ENCODE measurements at places on chromosomes 1 and 21.

DNA sequence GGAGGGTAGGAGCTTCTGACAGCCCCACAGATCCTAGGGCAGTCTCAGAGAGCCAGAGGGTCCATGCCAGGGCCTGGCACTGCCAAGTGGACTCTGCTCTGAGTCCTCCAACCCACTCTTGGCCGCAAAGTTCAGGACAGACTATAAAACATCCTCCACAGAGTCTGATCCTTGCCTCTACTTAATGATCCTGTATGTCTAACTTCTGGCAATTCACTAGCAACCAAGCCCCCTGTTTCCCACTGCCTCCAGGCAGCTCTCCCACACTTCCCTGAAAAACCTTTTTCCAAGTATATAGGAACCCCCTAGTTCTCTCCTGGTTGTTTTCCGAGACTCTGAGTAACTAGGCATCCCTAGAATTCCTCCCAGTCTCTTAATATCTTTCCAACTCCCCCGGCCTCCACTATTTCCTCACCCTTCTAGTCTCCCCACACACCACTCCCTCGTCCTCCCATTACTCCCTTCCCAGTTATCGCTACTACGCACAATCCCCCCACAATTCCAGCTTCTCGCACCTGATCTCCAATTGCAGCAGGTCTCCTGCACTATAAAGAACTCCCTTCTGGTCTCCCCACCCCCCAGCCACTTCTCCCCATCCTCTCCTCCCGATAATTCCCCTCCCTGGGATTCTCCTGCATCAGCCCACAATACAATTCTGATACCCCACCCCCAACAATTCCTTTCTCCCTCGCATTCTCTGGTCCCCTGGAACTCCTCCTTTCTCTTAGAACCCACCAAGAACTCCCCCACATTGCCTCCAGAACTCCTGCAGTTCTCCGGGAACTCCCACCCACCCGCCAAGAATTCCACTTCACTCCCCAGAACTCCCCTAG lies 574 bp downstream of the IGSF9 start:
- H3K36me3 ChIP-seq = peaks cover 2% of the 10 kb centered on the region
- peak overlapping the region; percentile 71 for H3K4me3 ChIP-seq
- DNase-seq = no peak
- no peak overlapping the region for H3K27ac ChIP-seq
- peaks cover 20% of the 10 kb centered on the region for H3K27me3 ChIP-seq

DNA sequence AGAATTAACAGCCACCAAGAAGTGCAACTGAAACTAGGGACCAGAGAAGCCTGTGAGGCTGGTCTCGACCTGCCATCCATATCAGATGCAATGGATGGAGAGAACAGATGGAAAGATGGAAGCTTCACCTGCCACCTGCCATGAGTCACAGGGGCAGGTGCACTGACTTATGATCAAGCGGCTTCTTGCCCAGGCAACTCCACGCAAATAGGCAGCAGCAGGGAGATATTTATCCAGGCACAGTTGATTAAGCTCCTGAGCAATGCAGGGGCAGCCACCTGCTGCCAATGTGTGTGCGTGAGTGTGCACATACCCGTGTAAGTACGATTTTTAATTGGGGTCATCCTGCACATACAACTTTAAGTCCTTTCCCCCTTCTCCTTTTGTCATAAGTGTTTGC lies 174.2 kb downstream of the PTPRU start:
- DNase-seq = no peak
- no peak overlapping the region for H3K4me3 ChIP-seq
- no peak overlapping the region for H3K27ac ChIP-seq
- H3K27me3 ChIP-seq = peaks cover 5% of the 10 kb centered on the region
- no peaks in the 10 kb centered on the region for H3K4me1 ChIP-seq

DNA sequence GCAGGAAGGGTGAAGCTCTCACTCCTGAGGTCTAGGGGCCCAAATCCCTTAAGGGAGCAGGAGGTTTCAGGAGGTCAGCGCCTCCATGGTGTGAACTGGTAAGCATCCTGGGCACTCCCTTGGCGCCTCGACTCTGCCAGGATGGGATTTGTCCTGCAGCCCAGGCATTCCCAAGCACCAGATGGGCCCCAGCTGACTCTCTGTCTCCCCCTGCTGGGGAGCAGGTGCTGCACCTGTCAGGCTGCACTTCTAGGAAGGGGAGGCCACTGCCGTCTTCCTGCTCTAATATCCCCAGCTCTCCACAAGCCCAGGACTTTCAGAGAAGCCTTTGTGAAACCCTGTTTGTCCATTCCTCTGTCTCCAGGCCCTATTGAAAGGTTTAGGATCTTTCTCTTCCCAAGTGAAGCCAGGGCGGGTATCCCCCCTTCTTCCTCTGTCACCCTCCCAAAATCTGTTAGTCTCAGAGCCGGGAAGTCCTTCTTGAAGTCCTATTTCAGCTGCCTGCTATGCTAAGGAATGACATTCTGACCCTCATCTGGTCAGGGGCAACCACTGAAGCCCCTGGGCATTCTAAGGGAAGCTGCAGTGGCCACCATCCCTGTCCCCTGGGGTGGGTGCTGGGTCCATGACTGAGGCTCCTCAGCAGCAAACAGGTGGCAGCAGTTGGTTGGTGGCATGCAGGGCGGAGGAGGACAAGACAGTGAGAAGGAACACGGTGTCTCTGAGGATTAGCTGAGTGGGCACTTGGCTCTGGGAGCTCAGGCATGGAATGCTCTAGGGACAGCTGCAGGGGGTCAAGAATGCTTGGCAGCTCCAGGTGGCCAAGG lies 3.2 kb downstream of the MYBPH start:
- peaks cover 9% of the 10 kb centered on the region for H3K27me3 ChIP-seq
- peak; percentile 44 for DNase-seq
- no peak overlapping the region for H3K27ac ChIP-seq
- H3K36me3 ChIP-seq = no peaks in the 10 kb centered on the region

DNA sequence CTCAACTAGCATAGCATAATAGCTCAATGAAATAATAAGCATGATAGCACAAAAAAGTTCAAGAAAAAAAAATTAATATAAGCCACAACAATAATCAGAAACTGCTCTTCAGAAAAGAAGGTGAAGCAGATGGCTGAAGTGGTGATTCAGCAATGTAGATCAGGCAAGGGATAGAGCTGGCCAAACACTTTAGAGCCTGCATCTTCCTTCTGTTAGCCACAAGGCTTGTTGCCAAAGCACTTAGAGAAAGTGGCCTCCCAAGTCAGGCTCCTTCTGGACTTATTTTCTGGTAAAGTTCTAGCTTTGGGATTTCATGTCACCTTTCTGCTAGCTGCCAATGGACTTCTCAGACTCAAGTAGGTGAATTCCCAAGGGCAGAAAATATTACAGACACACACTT lies 60.3 kb upstream of the C1orf87 start:
- no peaks in the 10 kb centered on the region for H3K36me3 ChIP-seq
- H3K27ac ChIP-seq = no peak overlapping the region
- no peak overlapping the region for H3K4me3 ChIP-seq
- DNase-seq = no peak
- H3K27me3 ChIP-seq = no peaks in the 10 kb centered on the region

- DNase-seq = no peak
- H3K27me3 ChIP-seq = peaks cover 21% of the 10 kb centered on the region
- no peak overlapping the region for H3K27ac ChIP-seq
- no peaks in the 10 kb centered on the region for H3K36me3 ChIP-seq
These were observed 121.8 kb upstream of the ERRFI1 start for GRCh38 chr1:8147956-8148355.

GRCh38 chr1:245276445-245276844 lies 121.7 kb downstream of the KIF26B start:
- peaks cover 20% of the 10 kb centered on the region for H3K27me3 ChIP-seq
- no peak overlapping the region for H3K27ac ChIP-seq
- H3K4me1 ChIP-seq = no peaks in the 10 kb centered on the region
- no peaks in the 10 kb centered on the region for H3K36me3 ChIP-seq
- no peak for DNase-seq

- H3K36me3 ChIP-seq = peaks cover 4% of the 10 kb centered on the region
These were observed 5.4 kb upstream of the KNCN start for GRCh38 chr1:46556822-46557221.

DNA sequence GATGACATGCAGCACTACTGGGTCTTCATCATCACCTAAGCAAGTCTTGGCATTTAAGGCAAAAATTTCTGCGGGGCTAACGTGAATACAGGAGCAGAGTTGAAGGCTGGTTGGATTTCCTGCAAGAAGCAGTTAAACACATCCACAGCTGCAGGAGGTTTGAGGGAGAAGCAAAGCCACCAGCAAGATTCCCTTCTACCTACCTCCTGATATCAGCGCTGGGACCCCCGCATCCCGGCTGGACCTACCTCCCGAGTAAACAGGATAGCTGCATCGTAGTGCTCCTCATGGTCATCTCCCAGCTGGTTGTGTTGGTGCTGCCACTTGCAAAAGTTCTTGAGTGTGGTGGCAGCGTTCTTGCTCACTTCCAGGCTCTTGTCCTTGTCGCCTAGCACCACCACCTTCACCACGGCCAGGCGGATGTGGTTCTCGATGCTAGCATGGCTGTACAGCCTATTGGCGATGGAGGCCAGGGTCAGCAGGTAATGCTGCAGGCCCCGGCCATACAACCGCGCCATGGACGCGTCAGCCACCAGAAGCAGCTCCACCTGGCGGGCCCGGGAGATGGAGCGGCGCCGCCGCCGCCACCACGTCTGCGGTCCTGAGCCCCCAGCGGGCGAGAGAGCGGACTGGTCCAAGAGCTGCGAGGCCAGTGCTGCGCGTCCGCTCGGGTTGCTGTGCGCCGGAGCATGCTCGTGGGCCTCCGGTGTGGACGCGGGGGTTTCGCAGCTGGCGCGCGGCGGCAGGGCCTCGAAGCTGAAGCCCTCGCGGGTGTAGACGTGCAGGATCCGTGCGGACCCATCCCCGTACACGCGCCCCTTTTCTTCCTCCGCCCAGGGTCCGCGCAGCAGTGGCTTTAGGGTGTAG lies 1.6 kb downstream of the ADAMTS5 start:
- no peaks in the 10 kb centered on the region for H3K4me1 ChIP-seq
- no peak for DNase-seq
- H3K27ac ChIP-seq = no peak overlapping the region
- H3K27me3 ChIP-seq = peaks cover 4% of the 10 kb centered on the region

GRCh38 chr1:87592156-87592555 lies 263.5 kb downstream of the LMO4 start:
- peaks cover 27% of the 10 kb centered on the region for H3K4me1 ChIP-seq
- H3K36me3 ChIP-seq = no peaks in the 10 kb centered on the region
- H3K27me3 ChIP-seq = no peaks in the 10 kb centered on the region
- DNase-seq = no peak
- H3K4me3 ChIP-seq = peak overlapping the region; percentile 35

DNA sequence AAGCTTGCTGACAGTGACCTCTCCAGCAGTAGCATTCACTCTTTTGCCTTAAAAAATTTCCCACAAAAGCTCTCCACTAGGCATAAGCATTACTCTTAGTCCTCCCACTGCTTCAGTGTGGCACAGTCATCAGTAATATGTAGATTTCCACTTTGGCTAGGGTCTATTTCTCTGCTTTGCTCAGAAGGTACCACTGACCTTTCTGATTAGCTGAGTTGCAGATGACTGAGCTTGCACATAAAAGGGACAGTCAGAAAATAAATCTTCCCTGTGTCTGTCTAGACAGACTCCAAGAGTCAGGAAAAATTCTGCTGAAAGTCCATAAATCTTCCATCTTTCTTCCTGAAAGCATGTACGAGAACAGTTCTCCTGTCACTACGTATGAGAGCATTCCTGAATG lies 56.6 kb upstream of the APP start:
- H3K4me1 ChIP-seq = no peaks in the 10 kb centered on the region
- no peak overlapping the region for H3K4me3 ChIP-seq
- H3K27ac ChIP-seq = no peak overlapping the region
- peaks cover 1% of the 10 kb centered on the region for H3K27me3 ChIP-seq

DNA sequence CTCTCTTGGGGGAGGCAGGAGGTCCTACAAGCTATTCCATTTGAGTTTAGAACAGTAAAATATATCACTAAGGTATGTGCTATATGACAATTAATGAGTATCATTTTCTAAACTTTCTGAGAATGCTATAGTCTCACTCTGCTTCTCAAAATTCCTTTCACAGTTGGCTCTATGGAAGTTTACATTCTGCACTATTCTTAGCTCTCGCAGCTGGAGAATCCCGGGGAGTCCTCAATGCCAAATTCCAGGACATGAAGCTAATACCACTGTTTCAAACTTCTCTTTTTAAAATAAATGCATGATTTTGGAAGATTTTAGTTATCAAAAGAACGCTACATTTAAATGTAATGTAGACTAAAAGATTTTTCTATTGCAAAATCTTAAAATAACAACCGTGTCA lies 22.4 kb upstream of the PALMD start:
- H3K27ac ChIP-seq = no peak overlapping the region
- H3K27me3 ChIP-seq = no peaks in the 10 kb centered on the region
- H3K4me1 ChIP-seq = no peaks in the 10 kb centered on the region
- H3K4me3 ChIP-seq = no peak overlapping the region
- DNase-seq = no peak
- H3K36me3 ChIP-seq = no peaks in the 10 kb centered on the region

GRCh38 chr1:5502311-5503194 lies 489.7 kb downstream of the NPHP4 start:
- H3K4me1 ChIP-seq = no peaks in the 10 kb centered on the region
- peaks cover 12% of the 10 kb centered on the region for H3K27me3 ChIP-seq
- no peaks in the 10 kb centered on the region for H3K36me3 ChIP-seq
- H3K27ac ChIP-seq = no peak overlapping the region
- no peak overlapping the region for H3K4me3 ChIP-seq

- H3K36me3 ChIP-seq = peaks cover 36% of the 10 kb centered on the region
- H3K4me1 ChIP-seq = peaks cover 7% of the 10 kb centered on the region
- no peak for DNase-seq
- no peak overlapping the region for H3K27ac ChIP-seq
- no peak overlapping the region for H3K4me3 ChIP-seq
These were observed 75.0 kb downstream of the MRPS6 start for GRCh38 chr21:34148419-34148804.

DNA sequence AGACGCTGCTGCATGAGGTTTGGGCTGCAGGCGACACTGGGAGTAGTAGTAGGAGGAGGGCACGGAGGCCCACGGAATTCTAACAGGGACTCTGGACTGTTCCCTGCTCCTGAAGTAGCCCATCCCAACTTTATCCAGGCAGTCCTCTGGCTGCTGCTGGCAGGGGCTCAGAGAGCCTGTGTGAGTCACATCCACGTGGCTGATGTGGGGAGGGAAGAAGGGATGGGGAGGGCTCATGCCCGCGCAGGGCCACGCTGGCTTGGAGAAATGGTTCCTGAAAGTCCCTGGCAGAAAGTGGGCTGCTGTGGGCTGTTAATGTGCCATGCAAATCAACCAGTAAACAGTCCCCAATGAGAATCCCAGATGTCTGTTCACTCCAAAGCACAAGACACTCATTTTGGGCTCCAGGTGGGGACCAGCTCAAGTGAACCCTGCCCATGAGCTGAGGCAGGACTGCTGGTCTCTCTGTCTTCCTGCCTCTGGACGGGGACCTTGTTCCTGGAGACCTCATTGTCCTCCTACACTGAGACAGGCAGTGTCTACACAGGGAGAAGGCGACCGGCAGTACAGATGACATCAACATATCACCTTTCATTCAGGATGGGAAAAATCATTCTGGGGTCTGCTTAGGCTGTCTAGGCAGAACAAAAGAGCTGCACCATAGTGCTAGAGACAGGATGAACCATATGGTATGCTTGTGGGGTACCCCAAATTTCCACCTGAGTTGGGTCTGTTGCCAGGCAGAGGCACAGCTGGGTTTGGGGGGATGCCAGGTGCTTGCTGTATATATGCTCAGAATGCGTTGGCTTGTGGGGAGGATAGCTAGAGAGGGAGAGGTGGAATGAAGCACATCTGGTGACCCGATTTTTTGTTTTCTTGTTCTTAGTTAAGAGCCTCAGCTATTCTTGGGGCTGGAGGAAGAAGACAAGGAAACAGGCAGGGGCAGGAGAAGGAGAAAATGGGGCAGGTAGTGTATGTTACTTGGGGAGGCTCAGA lies 57.9 kb upstream of the FMOD start:
- no peak overlapping the region for H3K27ac ChIP-seq
- DNase-seq = no peak
- H3K36me3 ChIP-seq = peaks cover 2% of the 10 kb centered on the region
- peaks cover 20% of the 10 kb centered on the region for H3K4me1 ChIP-seq
